ENCODE measurements at places on chromosomes 5 and 9.

- DNase-seq: no peak
Measured at GRCh38 chr9:107049046-107049802, 186.3 kb downstream of the ZNF462 start.

DNA sequence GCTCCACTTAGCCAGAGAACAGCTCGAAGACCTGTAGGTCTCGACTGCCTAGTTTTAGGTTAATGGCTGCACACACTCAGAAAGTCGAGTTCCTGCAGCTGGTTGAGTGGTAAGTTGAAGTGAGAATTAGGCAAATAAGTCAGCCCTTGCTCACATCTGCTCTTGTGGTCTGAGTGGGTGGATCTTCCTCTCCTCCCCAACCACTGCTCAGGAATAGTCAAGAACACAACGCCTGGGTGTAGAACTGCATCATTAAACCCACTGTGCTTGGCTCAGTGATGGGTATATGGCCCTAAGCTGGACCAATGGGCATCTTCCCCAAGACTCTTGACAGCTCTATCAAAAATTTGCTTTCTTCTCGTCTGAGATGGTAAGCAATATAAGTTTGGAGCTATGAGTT, 20.9 kb upstream of the ADAM19 start:
- no peak for DNase-seq

DNA sequence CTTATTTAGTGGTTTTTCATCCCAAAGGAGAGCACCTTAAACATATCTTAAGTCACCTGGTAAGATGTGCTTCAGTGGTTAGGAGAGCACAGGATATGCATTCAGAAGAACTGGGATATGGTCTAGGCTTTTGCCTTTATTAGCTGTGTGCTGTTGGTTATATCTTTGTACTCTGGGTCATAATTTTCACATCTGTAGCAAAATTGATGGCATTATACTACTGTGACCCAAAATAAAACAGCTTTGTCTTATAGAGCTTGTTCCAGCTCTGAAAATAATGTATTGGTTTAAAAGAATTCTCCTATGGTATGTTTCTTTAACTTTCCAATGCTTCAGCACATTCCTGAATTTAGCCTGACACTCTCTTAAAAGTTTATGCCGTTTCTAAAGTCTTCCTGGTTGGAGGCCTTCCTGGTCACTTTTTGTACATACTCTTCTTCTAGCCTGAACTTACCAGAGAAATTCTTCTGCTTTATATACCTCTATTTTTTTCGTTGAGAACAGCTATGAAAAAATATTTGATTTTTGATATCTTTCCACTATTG, 337.1 kb upstream of the MPDZ start:
- DNase-seq: no peak

DNA sequence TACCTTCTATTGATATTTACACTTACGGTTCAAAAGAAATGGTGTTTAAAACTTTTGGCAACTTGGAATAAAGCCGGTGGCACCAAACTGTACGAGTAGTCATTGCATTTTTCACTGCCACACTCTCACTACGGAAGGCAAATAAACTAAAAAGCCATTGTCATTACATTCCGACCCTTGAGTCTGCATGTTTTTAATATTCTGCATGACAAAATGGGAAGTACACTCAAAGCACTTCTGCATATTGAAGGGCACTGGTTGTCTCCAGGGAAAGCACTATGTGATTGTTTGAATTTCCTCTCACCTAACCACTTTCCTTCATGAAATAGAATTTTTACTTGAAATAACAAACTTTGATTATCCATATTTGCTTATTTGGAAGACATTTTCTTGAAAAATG, 426.3 kb downstream of the CETN3 start:
- DNase-seq: no peak

- no peak for DNase-seq
Measured at GRCh38 chr9:112033237-112034215, 136.9 kb downstream of the UGCG start.

- DNase-seq: no peak
Measured at GRCh38 chr9:121053544-121053943, 3.5 kb upstream of the C5 start.

- peak; percentile 32 for DNase-seq
Measured at GRCh38 chr5:89117124-89117644, 234.2 kb upstream of the MEF2C start.

DNA sequence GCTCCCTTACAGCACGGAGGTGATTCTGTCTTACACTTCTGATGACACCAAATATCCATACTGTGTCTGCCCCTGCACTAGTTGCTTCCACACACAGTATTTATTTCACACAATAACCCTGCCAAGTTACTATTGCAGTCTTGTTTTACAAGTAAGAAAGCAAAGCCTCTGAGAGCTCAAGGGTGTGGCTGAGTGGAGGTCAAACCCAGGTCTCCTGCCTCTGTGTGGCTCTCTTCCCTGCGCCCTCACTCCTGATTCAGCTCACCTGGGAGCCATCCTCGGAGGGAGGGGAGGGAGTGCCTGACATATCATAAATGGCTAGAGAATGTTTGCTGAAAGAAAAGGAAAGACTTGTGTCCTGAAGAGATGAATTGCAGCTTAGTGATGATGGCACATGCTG, 41.0 kb downstream of the MVB12B start:
- DNase-seq: no peak

DNA sequence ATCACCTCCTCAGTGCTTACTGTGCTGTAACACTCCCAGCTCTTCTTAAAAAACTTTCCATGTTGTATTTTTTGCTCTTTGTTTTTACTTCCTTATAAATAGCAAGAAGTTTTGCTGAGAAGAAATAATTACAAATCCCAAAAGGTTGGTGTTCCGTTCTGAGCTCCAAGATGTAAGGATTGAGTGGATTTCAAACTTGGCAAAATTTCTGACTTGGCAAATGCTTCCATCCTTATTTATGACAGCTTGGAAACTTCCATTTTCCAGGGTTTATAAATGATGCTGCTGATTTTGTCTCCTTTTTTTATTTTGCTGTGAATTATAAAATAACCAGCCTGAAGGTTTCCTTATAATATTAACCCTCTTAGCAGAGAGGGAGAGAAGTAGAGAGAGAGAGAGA, 151.9 kb downstream of the NTRK2 start:
- no peak for DNase-seq

GRCh38 chr9:14245901-14246525, 67.9 kb downstream of the NFIB start:
- DNase-seq: peak; percentile 3

DNA sequence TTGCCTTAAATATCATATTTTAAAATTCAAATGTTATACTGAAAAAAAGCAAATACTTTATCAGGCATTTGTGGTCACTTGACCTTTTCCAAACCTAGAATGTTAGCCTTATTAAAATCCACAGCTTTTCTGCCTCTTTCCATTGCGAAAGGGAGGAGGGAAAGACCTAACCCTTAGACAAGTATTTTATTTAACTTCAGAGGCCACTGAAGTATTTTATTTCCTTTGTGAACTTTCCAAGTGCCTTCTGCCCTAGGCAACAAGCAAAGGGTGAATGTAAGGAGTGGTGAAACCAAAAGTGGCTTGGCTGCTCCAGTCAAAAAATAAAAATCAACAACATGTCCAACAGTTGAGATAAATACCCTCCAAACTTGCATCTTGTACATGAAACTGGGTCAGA, 376.1 kb downstream of the EFNA5 start:
- DNase-seq: no peak

DNA sequence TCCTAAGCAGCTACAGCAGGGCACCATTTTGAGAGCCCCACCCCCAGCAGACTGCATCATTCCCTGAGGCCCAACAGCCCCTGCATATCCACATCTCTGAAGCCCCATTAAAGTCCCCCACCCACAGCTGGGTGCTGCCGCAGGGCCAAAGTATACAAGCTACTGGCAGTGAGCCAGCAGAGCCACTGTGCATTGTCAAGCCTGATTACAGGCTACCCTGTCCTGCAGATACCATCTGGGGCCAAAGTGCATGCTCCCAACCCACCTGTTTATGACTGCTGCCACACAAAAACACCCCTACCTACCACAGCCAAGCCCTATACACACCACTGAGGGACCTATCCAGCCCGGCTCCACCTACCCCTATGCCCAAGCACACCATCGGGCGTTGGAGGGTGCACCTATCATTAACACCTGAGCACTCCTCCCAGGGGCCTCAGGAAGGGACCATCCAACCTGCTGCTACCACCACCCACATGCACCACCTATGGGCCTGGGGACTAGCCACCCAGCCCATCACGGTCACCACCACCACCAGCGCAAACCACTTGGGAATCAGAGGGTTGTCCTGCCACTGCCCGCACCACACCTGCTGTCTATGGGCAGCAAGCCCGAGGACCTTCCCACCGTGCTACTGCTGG, 105.0 kb downstream of the PLPP1 start:
- DNase-seq: no peak

DNA sequence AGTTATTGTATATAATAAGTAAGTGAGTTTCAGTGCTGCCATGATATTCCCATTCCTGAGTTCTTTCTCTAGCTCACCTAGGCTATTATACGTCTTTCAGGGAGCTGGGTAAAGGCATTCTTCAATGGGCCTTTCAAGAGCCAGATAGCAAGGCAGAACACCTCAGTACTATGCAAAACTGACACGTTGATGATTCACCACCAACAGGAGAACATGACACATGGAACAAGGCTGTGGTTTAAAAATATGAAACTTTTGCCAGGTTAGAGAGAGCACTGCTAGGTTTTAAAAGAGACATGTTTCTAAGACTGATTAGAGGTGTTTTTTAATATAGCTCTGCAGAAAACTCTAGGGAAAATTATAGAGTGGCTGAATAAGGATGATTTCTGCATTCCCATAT, 95.9 kb downstream of the UGCG start:
- peak; percentile 75 for DNase-seq

DNA sequence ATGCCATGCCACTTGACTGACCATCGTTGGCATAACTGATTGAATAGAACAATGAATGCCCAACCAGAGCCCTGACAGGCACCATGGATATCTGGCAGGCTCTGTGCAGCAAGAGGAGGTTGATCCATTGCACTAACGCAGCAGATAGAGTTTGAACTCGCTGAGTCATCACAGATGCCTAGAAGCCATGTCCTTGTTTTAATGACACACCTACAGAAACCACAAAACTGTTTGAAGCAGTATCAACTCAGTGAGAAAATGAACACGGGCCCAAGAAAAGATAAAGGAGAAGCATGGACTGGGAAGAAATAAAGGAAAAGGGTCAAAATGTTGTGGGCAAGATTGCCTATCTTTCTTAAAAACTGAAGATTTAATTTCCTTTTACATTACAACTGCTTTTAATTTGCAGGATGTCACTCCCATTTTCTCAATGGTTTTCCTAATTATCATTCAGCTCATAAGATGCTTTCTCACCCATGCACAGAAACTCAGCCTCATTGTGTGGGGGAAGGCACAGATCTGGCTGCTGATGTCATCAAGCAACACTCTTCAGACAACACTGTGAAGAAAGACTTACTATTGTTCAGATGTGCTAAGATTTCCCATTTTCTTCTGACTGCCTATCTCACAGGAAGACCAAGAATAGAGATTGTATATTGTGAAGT, 129.0 kb downstream of the PIK3R1 start:
- peak; percentile 78 for DNase-seq

DNA sequence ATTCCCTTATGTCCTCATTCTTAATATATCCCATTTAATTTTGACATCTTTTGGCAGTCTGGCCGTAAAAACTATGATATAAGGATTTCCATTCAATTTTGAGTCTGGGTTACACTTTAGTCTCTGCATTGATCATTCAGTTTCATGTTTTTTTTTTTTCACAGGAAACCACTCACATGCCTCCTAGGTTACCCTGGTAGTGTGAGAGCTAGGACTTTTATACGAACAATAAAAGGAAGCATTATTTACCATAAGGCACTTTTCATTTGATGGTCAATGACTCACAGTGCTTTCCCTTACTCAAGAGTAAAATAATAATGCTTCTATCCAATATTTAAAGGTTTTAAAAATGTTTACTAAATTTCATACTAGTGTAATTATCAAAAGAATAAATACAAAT, 16.4 kb upstream of the DMAC1 start:
- no peak for DNase-seq

- DNase-seq: no peak
Measured at GRCh38 chr5:59094864-59095263, 512.0 kb downstream of the RAB3C start.

DNA sequence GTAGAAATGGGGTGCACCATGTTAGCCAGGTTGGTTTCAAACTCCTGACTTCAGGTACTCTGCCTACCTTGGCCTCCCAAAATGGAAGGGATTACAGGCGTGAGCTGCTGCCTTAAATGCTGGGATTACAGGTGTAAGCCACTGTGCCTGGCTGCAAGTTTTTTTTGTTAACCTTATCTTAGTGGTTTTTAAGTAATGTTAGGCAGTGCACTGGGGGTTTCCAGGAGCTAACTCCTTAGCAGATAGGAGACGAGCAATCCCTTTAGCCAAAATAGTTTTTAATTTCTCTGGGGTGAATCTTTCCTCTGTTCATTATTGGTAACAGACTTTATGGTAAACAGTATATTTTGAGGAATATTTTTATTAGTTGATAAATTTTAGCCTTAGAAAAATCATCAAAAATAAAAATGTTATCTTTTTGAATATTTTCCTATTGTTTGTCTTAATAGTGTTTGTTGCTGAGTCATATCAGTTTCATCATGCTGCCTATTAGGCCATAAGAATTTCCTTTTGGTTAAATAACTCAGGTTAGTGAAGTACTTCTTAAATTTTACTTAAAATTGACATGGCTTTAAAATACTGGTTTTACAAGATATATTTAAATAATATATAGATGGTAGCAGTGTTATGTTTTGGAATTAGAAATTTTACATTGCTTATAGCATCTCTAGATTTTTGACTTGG, 37.9 kb downstream of the LMNB1 start:
- DNase-seq: no peak

- DNase-seq: no peak
Measured at GRCh38 chr5:91110686-91111085, 272.4 kb downstream of the ARRDC3 start.

DNA sequence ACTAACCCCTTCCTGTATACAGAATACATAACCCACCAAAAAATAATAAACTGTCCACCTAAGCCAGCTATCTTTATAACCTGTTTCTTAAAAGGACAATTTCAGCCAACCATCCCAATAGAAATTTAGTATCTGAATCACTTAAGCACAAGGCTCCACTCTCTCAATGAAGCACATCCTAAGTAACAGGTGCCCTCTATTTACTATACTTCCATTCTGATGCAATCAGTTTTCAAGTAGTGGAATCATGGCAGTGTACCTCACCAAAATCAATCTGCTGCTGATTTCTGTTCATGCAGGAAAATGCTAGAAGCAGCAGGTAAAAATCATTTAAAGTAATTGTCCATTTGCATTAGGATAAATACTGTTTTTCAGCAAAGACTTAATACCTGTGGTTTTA, 4.8 kb downstream of the MTX3 start:
- DNase-seq: no peak

GRCh38 chr9:70262948-70263347, 4.2 kb downstream of the SMC5 start:
- DNase-seq: no peak

- DNase-seq: no peak
Measured at GRCh38 chr9:126502417-126503332, 111.1 kb upstream of the LMX1B start.

DNA sequence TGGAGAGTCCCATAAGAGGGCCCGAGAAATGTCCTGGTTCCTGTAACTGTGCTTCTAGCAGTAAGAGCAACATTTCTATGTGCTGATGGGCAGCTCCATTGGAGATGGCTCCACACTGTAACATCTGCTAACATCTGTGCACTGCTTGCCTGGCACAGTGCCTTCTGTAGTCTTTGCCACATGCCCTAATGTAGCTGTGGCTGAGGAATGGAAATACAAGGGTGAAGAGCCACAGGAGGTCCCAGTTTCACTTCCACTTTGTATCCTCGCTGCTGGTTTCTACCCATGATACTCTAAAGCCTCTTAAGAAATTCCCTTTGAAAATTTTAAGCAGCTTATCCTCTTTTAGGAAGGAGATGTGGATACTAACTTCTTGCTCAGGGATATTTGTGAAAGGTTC, 97.4 kb downstream of the HOMER1 start:
- DNase-seq: no peak
